Activated CD4-positive, alpha-beta T cell treated with anti-CD3 and anti-CD28 coated beads for 1 hour (primary cell): ENCODE measurements at places on chromosomes 11 and 22.

DNA sequence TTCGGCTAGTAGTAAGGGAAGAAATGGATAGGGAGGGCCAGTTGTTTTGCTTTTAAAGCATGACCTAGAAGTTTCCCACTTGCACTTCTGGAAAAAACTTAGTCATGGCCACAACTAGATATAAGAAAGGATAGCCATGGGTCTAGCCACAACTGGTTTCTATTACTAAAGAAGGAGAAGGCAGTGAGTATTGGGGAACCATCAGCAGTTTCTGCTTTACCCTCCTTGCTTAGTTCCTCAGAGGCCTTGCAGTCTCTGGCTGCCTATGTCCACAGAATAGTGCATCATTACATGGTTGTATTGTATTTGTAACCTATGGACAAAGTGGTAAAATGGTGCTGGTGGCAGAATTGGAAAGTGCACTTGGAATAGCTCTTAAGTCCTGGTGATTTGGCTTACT, 35.6 kb downstream of the NXPE1 start:
- no peak for DNase-seq

DNA sequence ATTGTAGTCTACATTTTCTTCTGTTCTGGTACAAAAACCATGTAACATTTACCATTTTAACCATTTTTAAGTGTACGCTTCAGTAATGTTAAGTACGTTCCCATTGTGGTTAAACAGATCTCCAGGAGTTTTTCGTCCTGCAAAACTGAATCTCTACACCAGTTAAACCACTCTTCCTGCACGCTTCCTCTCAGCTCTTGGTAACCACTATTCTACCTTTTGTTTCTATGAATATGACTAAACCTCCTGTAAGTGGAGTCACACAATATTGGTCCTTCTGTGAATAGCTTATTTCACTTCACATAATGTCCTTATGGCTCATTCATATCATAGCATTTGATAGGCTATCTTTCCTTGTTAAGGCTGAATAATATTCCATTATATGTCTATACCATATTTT, 7.1 kb upstream of the EXT2 start:
- DNase-seq: no peak

DNA sequence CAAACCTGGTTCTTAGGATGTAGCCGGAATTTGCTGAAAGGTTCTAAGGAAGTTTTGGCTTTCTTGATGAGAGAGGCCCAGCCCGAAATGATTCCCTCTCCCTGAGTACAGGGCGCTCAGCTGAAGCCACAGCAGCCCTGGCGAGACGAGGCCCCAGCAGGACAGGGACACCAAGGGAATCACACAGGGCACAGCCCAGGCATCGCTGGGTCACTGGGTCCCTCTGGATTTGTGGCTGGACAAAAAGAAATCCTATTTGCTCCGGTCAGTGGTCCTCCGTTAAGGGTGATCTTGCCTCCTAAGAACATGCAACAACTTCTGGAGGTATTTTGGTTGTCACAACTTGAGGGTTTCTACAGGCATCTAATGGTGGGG, 6.4 kb downstream of the FGF19 start:
- no peak for DNase-seq

DNA sequence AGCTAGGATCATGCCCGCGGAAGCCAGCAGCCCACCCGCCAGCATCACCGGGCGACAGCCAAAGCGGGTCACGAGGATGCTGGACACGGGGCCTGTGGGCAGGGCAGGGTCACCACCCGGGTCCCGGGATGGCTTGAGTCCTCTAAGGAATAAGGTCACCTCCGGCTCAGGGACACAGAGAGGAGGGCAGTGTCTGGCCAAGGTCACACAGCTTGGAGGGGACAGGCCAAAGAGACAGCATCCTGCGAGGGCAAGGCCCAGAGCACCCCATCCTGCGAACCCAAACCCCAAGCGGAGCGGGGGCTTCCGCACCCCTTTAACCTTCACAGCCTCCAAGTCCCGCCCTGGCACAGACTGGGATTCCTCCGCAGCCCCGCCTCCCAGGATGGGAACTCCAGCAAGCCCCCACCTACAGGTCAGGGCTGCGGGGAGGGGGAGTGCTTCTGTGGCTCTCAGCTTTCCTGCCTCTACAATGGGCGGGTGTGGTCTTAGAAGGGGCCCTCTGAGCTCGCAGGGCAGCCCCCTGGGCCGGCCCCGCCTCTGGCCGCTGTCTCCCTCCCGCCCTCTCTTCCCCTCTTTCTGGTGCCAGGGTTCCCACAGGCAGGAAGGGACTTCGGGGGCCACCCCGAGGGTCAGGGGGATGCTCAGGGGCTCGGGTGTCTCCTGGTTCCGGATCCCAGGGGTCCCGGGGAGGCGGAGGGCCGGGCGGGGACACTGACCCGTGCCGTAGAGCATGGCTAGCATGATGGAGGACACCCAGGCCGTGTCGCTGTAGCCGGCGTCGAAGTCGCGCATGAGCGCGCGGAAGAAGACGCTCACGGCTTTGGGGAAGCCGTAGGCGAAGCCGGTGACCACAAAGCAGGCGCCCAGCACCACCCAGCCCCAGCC, 1.8 kb downstream of the SLC16A8 start:
- no peak for DNase-seq

DNA sequence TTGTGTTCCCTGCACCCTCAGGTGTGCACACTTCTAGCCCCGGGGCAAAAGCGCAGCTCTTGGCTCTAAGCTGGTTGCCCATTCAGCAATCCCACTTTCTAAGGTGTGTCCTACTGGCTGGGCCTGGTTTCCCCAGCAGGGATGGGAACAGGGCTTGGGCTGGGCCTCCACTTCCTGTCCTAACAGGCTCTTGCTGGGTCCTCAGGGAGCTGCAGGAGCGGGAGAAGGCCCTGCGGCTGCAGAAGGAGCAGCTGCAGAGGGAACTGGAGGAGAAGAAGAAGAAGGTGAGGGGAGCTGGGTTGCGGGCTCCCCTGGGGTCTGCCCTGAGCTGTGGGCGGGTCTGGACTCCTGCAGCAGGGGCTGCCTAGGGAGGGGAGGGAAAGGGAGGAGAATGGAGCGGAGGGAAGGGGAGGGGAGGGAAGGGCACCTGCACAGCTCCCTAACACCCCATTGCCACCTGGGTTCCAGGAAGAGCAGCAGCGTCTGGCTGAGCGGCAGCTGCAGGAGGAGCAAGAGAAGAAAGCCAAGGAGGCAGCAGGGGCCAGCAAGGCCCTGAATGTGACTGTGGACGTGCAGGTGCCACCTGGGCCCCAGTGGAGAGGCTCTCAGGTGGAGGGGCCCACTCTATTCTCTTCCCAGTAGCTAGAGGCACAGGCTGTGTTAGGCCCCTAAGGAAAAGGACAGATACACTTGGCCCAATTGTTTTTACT, 24.6 kb downstream of the INCENP start:
- DNase-seq: no peak

- peak; percentile 16 for DNase-seq
Observed at GRCh38 chr11:86672007-86672621, at the start of gene ME3. Gene ME3 (minus strand): TSS chr11:86672616.

DNA sequence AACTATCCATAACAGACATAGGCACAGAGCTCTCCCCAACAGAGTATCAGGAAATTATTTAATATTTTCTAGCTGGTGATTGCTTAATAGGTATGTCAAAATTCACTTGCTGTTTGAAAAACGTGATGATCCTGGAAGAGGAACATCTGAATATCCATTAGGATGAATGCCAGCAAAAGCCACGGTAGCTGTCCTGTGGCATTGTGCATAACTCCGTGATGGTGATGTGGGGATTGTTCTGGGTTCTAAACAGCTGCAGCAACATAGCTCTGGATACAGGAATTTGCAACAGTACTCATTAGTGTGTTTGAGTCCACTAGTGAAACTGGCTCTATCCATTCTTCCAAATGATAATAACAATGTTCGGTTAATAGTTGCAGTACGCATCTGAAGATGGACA, 78.8 kb downstream of the C11orf65 start:
- DNase-seq: no peak

DNA sequence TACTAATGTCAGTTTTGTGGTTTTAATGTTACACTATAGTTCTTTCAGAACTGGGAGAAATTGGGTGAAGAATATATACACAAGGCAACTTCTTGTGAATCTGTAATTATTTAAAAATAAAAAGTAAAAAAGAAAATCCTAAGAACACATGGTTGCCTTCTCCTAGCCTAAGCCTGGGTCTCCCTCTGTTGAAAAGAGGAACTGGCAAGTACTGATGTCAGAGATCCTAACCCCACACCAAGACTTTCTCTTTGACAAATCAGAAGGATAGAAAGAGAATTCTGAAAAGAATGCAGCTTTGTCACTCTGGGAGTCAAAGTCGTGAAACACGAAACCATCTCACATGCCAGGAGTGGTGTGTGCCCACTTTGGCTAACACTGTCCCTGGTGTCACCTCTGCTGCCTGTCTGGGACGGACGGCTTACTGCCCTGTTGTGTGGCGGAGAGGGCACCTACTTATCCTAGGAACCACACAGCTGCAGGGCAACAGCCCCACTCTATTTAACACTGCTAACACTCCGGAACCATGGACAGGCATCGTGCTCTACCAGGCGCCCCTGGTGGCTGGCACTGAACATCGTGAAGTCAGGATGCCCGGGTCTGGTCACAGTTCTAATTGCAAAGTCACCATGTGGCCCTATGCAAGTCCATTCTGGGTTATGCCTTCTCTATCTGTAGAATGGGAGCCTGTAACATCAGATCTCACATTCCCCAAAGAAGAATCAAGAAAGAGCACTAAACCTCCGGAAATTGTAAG, 108.7 kb upstream of the CD82 start:
- DNase-seq: no peak

GRCh38 chr11:19650467-19650866, 62.2 kb upstream of the NAV2 start:
- DNase-seq: no peak

DNA sequence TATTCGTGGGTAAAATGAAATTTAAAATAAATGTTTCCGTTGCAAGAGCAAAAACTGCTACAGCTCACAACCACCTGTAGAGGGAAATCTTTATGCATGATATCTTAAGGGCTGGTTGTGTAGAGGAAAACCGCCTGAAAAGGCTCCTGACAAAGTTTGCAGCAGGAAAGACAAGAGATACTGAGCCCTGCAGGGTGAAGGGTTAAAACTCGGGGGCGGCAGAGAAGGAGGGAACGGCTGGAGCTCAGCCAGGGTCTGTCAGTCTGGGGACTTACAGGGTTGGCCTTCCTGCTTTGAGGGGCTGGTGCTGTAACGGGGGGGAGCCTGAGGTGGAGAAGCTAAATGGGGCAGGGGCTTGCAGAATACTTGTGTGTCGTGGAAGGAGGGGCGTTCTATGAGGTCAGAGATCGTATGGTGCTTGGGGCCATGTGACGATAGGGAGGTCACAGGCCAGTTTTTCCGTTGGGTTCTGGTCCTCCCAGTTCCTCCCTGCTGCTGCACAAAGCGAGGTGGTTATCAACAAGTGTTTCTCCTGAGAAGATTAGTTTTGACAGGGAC, 122.9 kb upstream of the HSD17B12 start:
- DNase-seq: no peak

GRCh38 chr11:134911514-134912180, 499.6 kb upstream of the B3GAT1 start:
- DNase-seq: no peak

GRCh38 chr11:64057890-64058289, 22.2 kb downstream of the FLRT1 start:
- no peak for DNase-seq

- DNase-seq: no peak
Observed at GRCh38 chr11:35605706-35606105, 12.6 kb upstream of the FJX1 start.

DNA sequence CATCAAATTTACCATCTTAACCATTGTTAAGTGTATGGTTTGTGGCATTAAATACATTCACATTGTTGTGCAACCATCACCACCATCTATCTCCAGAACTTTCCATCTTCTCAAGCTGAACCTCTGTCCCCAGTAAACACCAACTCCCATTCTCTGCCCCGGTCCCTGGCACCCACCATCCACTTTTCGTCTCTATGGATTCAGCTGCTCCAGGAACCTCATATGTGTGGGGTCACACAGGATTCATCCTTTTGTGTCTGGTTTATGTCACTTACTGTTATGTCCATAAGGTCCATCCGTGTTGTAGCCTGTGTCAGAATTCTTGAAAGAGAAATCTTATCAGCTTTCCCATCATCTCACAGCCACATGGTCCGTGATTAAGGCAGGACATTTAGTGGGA, 16.3 kb downstream of the TSPAN32 start:
- DNase-seq: no peak

- DNase-seq: no peak
Observed at GRCh38 chr11:100705447-100705846, 18.4 kb downstream of the ARHGAP42 start.

GRCh38 chr11:62071408-62071807, 52.4 kb upstream of the INCENP start:
- DNase-seq: no peak

DNA sequence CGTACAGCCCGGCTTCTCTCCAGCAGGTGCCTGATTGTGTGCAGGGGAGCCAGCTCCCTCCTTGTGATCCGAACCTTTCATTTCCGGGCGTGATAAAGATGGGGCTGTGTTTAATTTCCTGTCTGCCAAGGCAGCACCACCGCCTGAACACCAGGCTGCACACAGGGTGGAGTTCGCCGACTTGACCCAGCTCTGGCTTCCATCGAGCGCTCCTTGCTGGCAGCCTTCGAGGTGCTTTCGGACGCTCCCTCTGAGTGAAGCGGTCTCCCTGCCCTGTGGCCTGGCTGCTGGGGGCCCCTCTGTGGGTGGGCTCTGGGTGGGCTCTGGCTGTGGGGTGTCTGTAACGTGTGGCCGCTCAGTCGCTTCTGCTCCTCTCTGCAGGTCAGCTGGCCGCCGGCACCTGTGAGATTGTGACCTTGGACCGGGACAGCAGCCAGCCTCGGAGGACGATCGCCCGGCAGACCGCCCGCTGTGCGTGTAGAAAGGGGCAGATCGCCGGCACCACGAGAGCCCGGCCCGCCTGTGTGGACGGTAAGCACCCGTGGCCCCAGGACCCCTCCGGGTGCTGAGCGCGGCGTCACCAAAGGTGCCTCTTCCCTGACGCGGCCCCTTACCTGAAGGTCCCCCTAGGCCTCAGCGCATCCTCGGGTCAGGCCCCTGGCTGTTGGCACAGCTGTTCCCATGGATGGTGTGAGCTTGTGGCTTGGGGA, 1181.3 kb downstream of the BRD1 start:
- DNase-seq: no peak

GRCh38 chr11:120564573-120565311, 53.2 kb downstream of the GRIK4 start:
- no peak for DNase-seq
